ENCODE measurements at places on chromosomes 16 and 17. TPM values are rescaled to one million over a fixed set of nuclear protein-coding genes. Genes with fewer than 3 reads are reported as not detected.
A peak's percentile ranks its signal among the peaks of the same experiment; 100 is the strongest.

SLFN14 gene
- total RNA-seq: not detected

MMP25 gene
- total RNA-seq: 0.60 TPM

CCL23 gene
- total RNA-seq: not detected

TPSD1 gene
- total RNA-seq: not detected

CDRT15L2 gene
- not detected for total RNA-seq

MYH3 gene
- 0.48 TPM for total RNA-seq

DNA sequence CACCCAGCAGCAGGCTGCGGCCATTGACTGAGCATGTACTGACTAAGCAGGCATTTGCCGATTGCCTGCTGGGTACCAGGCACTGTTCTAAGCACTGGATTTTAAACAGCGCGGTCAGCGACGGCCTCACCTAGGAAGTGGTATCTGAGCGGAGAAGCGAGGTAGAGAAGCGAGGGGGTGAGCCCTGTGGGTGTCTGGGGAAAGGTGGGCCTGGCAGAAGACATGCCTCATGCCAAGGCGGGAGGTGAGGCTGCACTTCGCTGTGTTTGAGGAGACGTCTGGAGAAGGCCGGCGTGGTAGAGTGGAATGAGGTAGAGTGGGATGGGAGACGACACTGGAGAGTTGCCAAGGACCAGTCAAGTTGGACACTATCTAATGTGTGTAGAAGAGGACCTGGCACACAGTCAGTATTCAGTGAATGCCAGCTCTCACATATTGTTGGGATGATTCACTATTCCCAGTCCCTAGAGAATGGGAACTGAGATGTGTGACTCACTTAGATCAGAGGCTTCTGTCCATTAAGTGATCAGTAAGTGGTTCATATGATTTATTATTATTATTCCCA is 14.4 kb downstream of the SYCE1L start:
- H3K4me3 ChIP-seq: no peak overlapping the region
- no peak overlapping the region for H3K27ac ChIP-seq
- no peaks in the 10 kb centered on the region for H3K4me1 ChIP-seq
- DNase-seq: no peak
- no peaks in the 10 kb centered on the region for H3K36me3 ChIP-seq
- no peaks in the 10 kb centered on the region for H3K27me3 ChIP-seq

DNA sequence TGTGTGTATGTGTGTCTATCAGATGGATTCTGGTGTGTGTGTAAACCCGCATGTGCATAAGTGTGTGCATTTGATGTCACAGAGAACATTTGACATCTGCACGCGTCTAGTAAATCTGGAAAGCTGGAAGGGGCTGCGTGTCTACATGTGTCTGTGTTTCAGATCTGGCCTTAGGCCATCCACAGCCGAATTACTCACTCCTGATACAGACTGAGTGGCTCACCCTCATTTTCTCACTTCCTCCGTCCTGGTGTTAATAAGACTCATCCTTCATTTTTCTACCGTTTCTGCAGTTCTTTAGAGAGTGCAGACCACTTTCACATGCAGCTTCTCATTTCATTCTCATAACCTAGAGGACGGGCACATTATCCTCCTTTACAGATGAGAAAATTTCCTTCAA is 491.6 kb downstream of the CDH13 start:
- H3K27me3 ChIP-seq: peaks cover 6% of the 10 kb centered on the region
- H3K4me1 ChIP-seq: no peaks in the 10 kb centered on the region
- DNase-seq: no peak
- H3K4me3 ChIP-seq: no peak overlapping the region

GRCh38 chr17:73338050-73338521 is 26.3 kb upstream of the CDC42EP4 start:
- H3K4me3 ChIP-seq: no peak overlapping the region
- H3K27ac ChIP-seq: peak overlapping the region; percentile 81
- DNase-seq: no peak
- no peaks in the 10 kb centered on the region for H3K36me3 ChIP-seq

GRCh38 chr16:16996827-16997226 is 473.9 kb downstream of the XYLT1 start:
- no peak overlapping the region for H3K4me3 ChIP-seq
- no peaks in the 10 kb centered on the region for H3K36me3 ChIP-seq
- H3K4me1 ChIP-seq: no peaks in the 10 kb centered on the region
- no peak for DNase-seq
- peaks cover 3% of the 10 kb centered on the region for H3K27me3 ChIP-seq
- no peak overlapping the region for H3K27ac ChIP-seq

DNA sequence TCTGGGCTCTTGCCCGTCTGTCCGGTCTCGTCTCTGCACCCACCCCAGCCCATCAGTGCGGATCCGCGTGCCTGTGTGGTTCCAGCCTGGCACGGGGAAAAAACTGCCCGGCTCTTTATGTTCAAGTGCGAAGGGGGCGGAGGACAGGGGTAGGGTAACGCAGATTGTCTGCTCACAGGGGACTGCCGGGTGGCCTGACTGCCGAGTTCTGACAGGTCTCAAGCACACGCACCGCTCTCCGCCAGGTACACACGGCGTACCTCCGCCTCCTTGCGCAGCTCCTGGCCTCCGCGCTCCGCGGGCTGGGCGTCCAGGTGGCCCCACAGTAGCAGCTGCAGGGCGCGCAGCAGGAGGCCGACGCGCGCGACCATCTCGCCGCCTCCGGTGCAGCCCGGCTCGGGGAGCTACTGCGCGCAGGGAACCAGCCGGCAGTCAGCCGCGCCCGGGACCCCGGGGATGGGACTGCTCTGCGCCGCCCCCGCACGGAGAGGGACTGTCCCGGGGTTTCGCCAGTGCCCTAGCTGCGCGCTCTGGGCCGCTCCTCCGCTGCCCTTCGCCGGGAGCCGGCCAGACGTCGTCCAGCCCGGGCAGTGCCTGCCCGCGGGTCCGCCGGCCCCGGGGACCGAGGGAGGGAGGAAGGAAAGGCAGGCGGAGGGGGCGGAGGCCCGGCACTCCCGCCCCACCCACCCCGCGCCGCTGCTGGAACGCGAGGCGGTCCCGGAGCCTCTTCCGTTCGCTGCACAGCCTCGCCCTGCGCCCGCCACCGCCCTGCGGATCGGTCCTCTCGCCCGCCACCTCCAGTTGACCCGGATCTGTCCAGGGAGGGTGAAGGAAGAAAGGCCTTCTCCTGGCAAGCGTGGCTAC is at the start of gene MMP28:
Gene MMP28 (minus strand): TSS at position 635 of the 864 bp plus-strand sequence. CDS start 264 bp downstream, at position 371.
- peaks cover 60% of the 10 kb centered on the region for H3K27me3 ChIP-seq
- peak; percentile 57 for DNase-seq
- H3K27ac ChIP-seq: no peak within 1 kb of the TSS

- no peak overlapping the region for H3K4me3 ChIP-seq
- no peaks in the 10 kb centered on the region for H3K27me3 ChIP-seq
- H3K27ac ChIP-seq: no peak overlapping the region
- no peaks in the 10 kb centered on the region for H3K36me3 ChIP-seq
- DNase-seq: no peak
Observed at GRCh38 chr17:9224485-9224884, 203.2 kb downstream of the NTN1 start.

DNA sequence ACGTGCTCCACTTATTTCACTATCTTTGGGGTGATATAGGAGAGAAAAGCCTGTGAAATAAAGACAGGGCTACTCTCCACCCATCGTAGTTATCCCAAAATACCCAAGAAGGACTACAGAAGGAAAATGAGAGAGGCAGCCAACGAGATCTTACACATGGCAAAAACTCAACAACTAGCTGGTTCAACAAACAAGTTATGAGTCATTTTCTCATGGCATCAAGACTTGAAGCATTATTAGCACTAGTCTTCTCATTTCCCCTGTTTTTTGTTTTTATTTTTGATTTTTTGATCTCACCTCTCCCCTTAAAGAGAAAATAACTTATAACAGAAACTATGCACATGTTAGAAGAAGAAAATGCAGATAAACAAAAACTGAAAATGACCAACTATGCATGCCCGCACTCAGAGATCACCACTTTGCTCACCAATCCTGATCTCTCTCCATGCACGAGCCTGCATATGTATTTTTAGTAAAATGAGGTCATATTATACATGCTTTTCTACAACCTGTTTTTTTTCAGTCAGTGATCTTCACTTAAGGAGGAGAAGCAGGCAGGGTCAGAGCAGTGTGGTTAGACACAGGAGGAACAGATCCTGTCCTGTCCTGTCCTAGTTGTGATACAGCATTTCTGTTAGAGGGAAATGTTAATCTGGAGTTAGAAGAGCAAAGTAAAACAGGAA is 22.8 kb downstream of the FAM117A start:
- no peak overlapping the region for H3K4me3 ChIP-seq
- no peak for DNase-seq
- no peaks in the 10 kb centered on the region for H3K27me3 ChIP-seq
- no peaks in the 10 kb centered on the region for H3K4me1 ChIP-seq
- H3K27ac ChIP-seq: peak overlapping the region; percentile 56

DNA sequence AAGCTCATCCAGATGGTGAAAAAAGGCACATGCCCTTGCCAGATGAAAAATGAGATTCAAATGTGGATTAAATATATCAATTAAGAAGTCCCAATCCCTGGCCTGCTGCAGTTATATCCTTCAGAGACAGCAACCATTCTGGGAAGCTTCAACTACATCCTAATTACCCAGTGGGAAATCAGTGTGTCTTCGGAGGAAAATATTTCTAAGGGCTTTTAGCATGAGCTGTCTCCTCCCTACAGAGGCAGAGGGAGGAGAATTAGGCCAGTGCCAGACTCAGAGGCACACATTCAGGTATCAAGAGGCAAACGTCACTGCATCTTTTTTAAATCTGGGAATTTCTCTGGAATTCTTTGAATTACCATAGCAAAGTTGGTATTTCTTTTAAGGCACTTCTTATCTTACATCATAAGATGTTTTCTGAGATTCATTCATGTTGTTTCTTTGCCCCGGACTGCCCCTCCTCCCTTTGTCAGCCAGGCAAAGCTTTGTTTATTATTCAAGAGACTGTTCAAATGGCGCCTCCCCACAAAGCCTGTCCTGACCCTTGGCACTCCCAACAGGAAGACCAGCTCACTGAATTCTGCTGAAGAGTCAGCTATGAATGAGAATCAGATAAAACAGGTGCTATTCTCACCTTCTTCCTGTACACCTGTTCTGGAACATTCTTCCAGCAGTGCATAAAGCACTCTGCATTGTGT is 38.3 kb upstream of the SMPD3 start:
- no peak overlapping the region for H3K4me3 ChIP-seq
- peak overlapping the region; percentile 47 for H3K27ac ChIP-seq
- H3K27me3 ChIP-seq: no peaks in the 10 kb centered on the region

- H3K4me3 ChIP-seq: no peak overlapping the region
- no peaks in the 10 kb centered on the region for H3K27me3 ChIP-seq
- peak overlapping the region; percentile 97 for H3K27ac ChIP-seq
- H3K4me1 ChIP-seq: peaks cover 39% of the 10 kb centered on the region
- DNase-seq: peak; percentile 76
Observed at GRCh38 chr17:41547921-41548843, 20.1 kb upstream of the KRT19 start.

- H3K4me1 ChIP-seq: no peaks in the 10 kb centered on the region
- no peaks in the 10 kb centered on the region for H3K27me3 ChIP-seq
- H3K36me3 ChIP-seq: no peaks in the 10 kb centered on the region
- H3K27ac ChIP-seq: no peak overlapping the region
- no peak for DNase-seq
Observed at GRCh38 chr16:46555951-46556350, 65.2 kb downstream of the SHCBP1 start.

- H3K27me3 ChIP-seq: no peaks in the 10 kb centered on the region
- H3K4me3 ChIP-seq: no peak overlapping the region
- no peaks in the 10 kb centered on the region for H3K36me3 ChIP-seq
- H3K4me1 ChIP-seq: no peaks in the 10 kb centered on the region
- no peak for DNase-seq
Observed at GRCh38 chr17:47629826-47630225, 19.9 kb upstream of the KPNB1 start.

GRCh38 chr17:10025976-10026901 is 121.2 kb upstream of the RCVRN start:
- H3K27me3 ChIP-seq: no peaks in the 10 kb centered on the region
- H3K4me1 ChIP-seq: peaks cover 15% of the 10 kb centered on the region
- no peak for DNase-seq
- H3K36me3 ChIP-seq: no peaks in the 10 kb centered on the region

- H3K4me1 ChIP-seq: peaks cover 13% of the 10 kb centered on the region
- peaks cover 83% of the 10 kb centered on the region for H3K27me3 ChIP-seq
- no peak overlapping the region for H3K27ac ChIP-seq
- no peaks in the 10 kb centered on the region for H3K36me3 ChIP-seq
Observed at GRCh38 chr16:86286991-86287663, 223.2 kb upstream of the FOXF1 start.

DNA sequence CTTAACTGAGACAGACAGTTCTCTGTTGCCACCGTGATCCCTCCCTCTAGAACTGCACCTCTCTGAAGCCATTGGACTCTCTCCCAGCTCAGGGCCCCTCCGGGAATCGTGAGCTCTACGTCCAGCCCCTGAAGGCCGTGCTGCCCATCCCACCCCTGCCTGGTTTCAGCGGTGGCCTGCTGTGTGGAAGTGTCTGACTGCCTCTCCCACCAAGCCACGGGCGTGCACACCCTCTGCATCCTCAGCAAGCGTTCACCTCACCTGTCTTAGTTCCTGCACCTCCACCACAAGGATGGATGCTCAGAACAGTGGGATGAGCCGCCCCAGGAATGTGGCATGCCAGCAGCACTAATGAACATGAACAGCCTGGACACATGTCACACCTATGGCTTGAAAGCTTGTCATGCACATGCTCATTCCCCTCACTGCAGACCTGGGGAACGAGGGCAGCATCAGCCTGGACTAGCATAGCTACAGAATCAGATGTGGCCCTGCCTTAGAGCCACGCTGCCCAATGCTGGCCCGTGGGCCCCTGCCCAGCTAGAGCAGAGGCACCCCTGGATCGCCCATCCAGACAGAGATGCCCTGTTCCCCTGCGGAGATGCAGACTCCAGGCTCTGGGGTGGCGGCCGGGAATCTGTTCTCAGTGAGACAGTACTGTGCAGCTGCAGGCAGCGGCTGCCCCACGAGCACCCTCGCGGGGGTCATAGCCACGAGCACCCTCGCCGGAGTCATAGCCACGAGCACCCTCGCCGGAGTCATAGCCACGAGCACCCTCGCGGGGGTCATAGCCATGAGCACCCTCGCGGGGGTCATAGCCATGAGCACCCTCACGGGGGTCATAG is 73.7 kb upstream of the CHMP6 start:
- H3K4me3 ChIP-seq: no peak overlapping the region
- H3K27ac ChIP-seq: no peak overlapping the region
- no peak for DNase-seq
- H3K27me3 ChIP-seq: no peaks in the 10 kb centered on the region
- no peaks in the 10 kb centered on the region for H3K4me1 ChIP-seq
- H3K36me3 ChIP-seq: no peaks in the 10 kb centered on the region

DNA sequence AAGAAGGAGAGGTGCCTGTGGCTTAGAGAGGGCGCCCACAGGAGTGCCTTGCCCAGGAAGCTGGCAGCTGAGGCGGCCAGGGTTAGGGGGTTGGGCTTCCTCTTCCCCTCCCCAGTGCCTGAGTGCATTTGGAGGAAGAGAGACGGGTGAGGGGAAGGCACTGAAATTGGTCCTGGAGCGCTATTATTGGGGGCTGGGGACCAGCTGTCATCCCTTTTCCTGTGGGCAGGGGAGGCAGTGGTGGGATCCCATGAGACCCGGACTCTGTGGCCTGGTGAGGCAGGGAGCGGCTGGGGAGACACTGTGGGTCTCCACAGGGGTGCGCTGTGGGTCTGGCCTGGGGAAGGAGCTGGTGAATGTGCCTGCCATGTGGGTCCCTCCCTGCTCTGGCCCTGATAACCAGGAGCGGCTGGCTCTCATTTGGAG is 259.7 kb downstream of the SEC14L1 start:
- H3K4me1 ChIP-seq: no peaks in the 10 kb centered on the region
- no peak for DNase-seq
- H3K36me3 ChIP-seq: no peaks in the 10 kb centered on the region
- H3K27ac ChIP-seq: no peak overlapping the region
- no peak overlapping the region for H3K4me3 ChIP-seq

GRCh38 chr16:12146966-12147365 is 170.4 kb downstream of the SNX29 start:
- no peak for DNase-seq
- H3K27me3 ChIP-seq: no peaks in the 10 kb centered on the region
- no peaks in the 10 kb centered on the region for H3K4me1 ChIP-seq
- no peak overlapping the region for H3K27ac ChIP-seq
- H3K4me3 ChIP-seq: no peak overlapping the region
- H3K36me3 ChIP-seq: no peaks in the 10 kb centered on the region
